ENCODE measurements at places on chromosomes 7 and 10.

DNA sequence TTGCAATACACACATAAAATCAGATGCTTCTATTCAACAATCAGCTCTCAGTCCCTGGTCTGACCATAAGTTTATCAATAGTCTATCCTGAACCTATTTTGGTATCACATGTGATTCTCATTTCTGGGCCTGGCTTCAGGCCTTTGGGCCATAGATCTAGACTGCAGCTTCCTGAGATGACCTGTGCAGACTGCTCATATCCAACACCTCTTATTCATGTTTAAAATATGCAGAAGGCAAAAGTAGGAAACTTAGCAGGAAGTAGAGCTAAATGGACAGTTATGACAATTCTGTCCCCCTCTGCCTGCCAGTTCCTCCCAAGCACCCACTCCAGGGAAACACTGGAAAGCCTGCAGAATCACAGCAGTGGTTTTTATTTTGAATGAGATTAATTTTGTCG, 53.3 kb downstream of the C7orf25 start:
- no peak for DNase-seq

DNA sequence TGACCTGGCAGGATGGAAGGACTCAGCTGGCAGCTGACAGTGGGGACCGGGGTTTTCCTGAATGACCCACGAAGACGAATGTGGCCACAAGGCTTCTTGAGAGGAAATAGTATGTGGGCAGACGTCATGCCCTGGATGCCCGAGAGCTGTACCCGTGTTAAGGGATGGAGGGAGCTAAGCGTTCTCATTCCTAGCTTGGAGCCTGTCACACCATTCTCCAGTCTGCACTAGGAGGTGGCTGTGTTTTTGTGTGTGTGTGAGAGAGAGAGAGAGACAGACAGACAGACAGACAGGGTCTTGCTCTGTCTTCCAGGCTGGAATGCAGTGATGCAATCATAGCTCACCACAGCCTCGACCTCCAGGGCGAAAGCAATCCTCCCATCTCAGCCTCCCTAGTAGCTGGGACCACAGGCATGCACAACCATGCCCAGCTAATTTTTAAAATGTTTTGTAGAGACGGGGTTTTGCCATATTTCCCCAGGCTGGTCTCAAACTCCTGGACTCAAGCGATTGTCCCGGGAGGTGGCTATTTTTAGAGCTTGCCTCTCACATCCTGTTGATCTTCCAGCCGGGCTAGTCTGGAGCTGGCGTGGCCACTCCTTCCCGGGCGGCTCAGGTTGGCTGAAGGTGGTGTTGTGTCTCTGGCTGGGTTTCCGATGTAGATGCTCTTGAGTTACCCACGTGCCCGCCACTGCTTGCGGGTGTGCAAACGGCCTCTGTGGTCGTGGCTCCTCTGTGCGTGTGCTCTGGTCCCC, 2.1 kb downstream of the AMZ1 start:
- DNase-seq, result no peak

DNA sequence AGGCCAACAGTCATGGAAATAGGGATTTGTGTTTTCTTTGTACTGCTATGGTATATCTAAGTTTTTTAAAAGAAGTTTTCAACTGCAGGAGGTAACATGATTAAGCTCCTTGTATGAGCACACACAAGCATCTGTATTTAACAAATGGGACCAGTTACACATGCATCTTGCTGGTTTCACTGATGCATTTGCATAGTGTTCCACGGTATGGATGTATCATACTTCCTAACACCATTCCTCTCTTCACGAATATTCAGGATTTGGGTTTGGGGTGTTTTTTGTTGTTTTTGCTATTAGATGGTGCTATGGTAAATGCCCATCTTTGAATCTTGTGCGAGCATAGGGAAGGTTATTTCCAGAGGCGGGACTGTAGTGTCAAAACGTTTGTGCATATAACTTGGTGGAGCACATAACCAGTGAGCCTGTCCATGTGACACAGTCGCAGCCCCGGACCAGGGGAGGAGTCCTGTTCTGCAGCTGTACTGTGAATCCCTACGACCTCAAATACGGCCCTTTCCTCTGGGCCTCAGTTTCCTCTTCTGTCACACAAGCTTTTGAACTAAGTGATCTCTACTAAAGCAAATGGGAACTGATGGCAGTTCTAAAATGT, 1.9 kb downstream of the H2BK1 start:
- DNase-seq, result no peak

DNA sequence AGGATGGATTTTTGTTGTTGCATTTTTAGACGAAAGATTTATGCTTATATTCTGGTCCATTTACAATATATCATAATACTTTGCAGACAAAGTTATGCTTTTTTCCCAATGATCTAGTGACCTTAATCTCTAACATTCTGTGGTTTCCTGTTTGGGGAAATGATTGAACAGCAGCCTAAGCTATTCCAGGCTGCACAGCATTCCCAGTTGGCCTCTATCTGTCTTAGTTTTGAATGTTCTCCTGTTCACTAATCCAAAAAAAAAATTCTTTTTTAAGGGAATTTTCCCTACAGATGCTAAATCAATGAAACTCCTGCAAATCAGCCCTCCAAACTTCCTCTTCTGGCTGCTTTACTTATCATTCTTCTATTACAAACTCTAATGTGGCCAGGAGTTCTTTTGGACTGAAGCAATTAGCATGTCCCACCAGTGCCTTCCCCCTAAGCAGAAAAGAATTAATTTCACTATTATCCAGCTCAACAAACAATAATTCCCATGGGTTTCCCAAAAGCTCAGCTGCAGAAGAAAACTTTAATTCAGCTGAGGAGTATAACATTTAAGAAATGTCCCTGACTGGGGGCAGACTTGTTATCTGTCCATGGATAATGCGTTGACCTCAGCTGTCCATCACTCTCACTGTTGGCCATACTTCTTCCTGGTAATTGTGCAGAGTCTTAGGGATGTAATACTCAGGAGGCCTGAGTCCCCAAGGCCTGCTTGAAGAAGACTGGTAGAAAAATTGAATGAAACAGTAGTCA, 81.9 kb upstream of the TRIL start:
- DNase-seq, result no peak

DNA sequence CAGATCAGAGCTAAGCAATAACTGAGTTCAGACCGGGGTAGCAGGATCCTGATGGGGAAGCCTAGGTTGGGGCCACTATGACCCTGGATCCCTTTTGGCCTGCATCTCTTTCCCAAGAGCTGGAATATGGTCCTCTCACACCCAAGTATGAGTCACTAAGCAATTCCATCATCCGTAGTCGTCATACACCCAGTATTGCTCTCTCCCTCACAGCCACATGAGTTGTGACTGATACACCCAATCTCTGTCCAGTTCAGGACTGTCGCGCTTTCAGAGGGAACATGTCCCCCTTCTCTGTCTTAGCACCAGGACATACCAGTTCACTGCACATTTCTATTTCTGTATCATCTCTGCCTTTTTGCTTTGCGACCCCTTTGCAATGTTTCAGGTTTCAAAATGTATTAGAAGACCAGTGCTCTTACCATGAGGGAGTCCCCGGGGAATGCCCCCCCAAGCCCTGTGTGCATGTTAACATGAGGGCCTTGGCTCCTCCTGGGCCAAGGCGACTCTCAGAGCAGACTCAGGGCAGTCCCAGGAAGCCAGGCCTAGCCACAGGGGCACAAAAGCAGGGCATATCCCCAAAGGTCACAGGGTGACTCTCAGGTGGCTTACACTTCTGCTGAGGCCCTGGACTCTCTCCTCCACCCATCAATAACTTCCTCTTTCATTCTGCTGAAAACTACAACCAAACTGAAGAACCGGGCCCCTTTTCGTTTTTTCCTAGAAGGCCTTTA, 75.3 kb upstream of the SAMD8 start:
- DNase-seq, result no peak

DNA sequence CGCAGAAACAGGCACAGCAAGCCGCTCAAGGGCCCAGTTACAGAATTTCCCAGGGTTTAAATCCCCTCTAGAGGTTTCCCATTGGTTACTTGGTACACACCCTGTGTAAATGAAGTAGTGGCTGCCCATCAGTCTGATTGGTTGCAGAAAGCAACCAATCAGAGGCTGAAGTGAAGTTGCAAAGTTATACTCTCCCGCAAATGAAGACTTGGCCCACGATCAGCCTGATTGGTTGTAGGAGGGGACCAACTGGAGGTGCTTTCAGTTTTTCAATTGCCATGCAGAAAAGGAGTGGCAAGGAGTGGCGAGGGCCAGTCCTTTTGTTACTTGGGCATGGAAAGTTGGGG, 909.2 kb upstream of the AUTS2 start:
- DNase-seq, result no peak

GRCh38 chr7:106423821-106424475, 139.2 kb upstream of the NAMPT start:
- no peak for DNase-seq

- DNase-seq, result no peak
Observed at GRCh38 chr10:31660300-31660699, 268.3 kb downstream of the ARHGAP12 start.

DNA sequence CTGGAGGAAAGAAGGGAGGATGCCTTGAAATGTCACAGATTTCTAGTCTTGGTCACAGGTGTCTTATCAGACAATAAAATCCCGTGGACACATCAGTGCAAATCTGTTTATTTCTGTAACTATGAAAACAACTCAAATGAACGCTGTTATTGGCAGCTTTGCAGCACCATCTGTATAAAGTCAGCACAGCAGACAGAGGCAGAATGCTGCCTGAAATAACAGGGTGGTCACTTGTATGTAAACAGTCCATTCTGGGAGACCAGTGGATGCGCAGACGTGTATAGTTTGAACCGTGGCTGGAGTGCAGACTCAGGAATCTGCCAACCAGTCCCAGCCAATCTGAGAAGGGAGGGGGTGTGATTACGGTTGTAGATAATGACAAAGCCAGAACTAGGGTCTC, 54.8 kb downstream of the SEC23IP start:
- no peak for DNase-seq

DNA sequence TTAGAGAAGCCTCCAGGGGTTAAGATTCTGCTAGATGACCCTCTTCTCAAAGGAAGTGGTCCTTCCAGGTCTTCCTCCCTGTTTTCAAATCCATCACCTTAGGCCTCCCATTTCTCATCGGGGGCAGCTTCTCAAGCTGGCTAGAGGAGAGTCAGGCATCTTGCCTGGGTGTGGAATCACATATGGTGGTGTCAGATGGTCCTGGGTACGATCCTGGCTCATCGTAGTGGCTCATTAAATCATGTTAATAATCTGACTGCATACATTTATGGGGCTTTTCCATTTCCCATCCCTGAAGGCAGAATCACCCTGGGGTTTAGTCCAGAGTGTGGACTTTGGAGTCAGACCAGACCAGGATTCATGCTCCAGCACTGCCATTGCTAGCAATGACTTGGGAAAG, 132.6 kb downstream of the RPS24 start:
- no peak for DNase-seq

GRCh38 chr7:89259085-89259484, 463.5 kb upstream of the TEX47 start:
- DNase-seq, result no peak

GRCh38 chr7:14598978-14599377, 303.6 kb downstream of the DGKB start:
- DNase-seq, result no peak

DNA sequence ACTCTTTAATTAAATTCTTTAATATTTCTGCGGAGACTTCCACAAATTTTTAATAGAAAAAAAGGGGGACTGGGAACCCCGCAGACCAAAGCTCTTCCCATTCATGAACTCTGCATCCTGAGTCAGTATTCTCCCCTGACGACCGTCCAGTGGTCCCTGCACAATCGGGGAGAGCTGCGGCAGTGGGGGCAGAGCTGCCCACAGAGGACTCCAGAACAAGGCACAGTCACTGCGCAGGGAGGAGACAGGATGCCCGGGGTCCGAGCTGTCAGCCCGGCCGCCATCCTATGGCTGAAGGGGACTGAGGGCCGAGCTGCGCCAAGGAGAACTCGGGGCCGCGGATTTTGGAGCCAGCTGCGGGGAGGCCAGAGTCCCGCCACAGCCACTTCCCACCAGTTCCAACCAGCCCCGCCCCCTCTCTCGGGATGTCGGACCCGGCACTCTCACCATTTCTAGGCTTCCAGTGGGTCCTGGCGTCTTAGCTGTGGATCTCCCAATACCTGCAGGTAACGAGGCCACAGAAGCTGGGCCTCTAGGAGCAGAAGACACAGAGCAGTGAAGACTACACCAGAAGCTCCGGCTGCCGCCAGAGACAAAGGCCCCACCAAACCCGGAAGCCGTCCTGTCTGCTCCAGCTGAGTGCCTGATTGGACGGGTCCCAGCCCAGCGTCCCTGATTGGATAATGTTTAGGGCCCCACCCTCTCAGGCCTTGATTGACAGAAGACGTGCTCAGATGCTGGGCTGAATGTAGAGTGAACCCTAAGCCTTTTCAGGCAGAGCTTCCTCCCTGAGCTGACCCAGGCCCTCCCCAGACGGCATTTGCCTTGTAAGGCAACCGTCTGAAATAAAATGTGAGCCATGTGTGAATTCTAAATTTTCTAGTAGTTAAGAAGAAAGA, at the start of gene ERV3-1:
Gene ERV3-1 (minus strand): TSS at position 594 of the 899 bp plus-strand sequence. CDS start 13,661 bp downstream, outside the sequence.
- peak; percentile 97 for DNase-seq

GRCh38 chr10:70357565-70357964, 24.9 kb downstream of the LRRC20 start:
- no peak for DNase-seq

- DNase-seq, result no peak
Observed at GRCh38 chr7:46489106-46489505, 568.0 kb upstream of the IGFBP3 start.

GRCh38 chr7:18762189-18762588, 266.6 kb downstream of the HDAC9 start:
- DNase-seq, result no peak

- no peak for DNase-seq
Observed at GRCh38 chr7:100546129-100546925, 7.3 kb downstream of the AGFG2 start.

GRCh38 chr7:137715121-137715520, 131.7 kb downstream of the DGKI start:
- no peak for DNase-seq

DNA sequence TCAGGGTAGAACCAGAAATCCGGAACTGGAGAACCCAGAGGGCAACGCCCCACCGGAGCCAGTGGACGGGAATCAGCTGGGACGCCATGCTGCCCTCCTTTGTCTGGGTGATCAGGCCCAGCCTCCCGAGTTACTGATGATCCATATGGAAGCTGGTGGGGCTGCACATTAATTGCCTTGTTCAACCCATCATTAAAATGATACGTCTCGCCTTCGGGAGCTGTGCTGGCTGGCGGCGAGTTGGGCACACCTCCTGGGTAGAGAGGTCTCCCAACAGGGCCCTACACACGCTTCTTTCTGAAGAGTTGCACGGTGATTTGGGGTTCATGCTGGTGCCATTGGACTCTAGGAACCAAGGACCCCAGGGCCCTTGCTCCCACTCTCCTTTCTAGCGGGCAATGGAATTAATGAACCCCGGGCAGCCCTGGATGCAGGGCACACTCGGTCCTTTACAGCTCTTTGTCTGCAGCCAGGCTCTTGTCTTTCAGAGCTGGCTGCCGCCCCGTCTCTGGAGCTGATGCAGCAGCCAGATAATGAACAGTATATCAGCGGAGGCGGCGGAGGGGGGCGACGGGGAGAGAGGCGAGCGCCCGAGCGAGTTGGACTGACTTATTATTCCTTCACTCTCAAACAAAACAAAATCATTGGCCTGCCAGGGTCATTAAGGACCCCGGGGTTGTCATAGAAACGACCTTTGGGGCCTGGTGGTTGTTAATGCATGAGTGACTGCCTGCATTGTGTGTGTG, 412.2 kb upstream of the ZMIZ1 start:
- no peak for DNase-seq

- peak; percentile 57 for DNase-seq
Observed at GRCh38 chr7:1669064-1669951, 769 bp upstream of the ELFN1 start.

Data from activated effector memory CD4-positive, alpha-beta T cell treated with anti-CD3 and anti-CD28 coated beads, Interleukin-2, amount 50 U/mL, for 16 hours (primary cell).